ENCODE measurements at places on chromosomes 3 and 15.

- no peak for DNase-seq
Measured at GRCh38 chr3:27391796-27392195, 22.6 kb upstream of the NEK10 start.

DNA sequence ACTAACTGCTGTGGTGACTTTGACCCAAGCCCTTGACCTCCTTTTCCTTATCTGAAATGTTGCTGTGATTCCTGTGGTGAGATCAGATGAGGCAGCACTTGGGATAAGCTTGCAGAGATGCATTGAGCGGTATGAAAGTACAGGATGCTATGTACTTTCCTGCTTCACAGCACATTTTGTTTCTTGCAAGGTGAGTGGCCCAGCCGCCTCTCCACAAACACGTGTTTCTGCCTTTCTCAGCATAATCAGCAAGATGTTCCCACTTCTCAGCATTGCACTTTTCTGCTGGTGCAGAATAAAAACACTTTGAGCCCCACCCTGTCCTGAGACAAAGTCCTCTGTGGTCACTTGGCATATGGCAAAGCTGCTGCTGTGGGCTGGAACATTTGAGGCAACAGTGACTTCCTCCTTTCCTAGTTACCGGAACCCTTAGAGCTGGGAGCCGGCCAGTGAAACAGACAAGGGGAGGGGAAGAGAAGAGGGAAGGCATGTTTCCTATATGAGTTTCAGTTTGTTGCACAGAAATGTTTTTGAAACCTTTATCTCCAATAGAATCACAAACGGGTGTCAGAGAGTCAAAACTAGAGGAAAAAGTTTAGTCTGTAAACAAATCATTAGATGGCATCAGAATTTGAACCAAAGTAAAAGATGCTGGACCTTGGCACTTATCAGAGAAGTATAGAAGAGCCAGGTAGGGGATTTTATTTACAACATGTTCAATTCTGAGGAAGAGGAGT is 5.0 kb downstream of the NUDT16 start:
- DNase-seq: peak; percentile 2

DNA sequence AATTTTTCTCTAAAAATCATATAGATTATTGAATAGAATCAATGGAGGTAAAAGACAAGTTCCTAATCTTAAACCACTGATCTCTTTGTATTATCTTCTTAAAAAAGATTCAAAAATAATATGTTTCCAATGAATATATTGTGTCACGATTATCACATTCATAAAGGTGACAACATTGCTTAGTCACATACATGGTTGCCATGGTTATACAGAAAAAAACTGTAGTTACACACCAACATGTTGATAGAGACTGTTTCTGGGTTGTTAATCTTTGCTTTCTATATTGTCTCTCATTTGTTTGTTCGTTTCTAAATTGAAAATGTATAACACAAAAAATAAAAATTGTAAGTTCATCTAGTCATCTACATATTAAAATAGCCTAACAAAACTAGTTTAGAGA is 376.0 kb upstream of the ALCAM start:
- DNase-seq: no peak

DNA sequence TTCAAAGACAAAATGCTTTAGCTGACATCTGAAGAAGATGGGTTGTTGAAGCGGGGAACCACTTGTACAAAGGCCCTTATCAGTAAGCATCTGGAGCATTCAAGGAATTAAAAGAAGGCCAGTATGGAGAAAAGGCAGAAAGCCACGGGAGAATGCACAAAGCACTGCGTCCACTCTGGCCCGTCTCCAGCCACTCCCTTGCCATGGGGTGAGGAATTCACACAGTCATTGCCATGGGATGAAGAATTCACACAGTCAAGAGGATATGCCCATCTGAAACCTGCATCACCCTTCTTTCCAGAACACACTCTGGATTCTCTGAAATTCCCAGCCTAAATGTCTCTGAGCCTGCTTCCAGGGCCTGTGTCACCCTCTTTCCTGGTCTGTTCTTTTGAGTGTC is 26.7 kb upstream of the STAG1 start:
- DNase-seq: no peak

- no peak for DNase-seq
Measured at GRCh38 chr3:177410730-177411129, 213.4 kb upstream of the TBL1XR1 start.

DNA sequence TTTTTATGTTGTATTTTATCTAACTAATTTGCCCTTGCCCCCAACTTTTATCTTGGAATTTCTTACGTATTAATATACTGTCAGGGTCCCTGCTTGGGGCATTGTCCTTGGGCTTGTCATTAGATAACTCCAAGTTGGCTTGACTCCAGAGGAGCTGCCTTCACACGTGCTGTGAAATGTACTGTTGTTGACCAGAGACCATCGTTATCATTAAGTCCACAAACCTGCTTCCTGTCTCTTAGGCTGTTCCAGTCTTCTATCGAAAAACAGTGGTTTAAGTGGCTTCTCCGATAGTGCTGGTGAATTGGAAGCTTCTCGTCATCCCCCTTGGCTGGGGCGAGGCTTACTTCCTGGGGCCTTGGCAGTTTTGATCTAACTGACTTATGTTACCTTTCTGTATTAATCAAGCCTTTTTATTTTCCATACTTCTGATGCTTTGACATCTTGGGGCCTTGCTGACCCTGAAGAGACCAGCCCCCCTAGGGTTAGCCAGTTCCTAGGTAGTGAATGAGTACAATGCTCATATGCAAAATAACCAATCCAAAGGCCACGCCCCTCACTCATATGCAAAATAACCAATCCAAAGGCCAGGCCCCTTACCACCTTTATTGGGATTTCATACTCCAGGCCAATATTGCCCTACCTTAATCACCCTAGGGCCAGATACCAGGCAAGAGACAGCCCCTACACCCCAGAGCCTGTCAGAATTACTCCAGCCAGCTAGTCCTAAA is 164.5 kb downstream of the IGF1R start:
- no peak for DNase-seq

GRCh38 chr15:33182926-33183325 is 11.6 kb downstream of the FMN1 start:
- no peak for DNase-seq

DNA sequence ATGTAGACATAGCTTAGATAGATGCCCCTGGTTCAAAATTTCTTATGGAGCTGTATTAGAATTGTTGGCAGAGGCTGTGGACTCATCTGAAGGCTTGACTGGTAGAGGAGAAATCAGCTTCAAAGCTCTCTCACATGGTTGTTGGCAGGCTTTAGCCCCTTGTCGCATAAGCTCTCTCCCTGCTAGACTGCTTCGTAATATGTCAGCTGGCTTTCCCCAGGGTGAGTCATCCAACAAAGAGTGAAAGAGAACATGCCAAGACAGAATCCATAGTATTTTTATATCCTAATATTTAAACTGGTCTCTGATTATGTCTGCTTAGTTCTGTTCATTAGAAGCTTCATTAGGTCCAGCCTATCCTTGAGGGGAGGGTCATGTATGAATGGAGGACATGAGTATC is 427.4 kb upstream of the NAALADL2 start:
- DNase-seq: no peak

DNA sequence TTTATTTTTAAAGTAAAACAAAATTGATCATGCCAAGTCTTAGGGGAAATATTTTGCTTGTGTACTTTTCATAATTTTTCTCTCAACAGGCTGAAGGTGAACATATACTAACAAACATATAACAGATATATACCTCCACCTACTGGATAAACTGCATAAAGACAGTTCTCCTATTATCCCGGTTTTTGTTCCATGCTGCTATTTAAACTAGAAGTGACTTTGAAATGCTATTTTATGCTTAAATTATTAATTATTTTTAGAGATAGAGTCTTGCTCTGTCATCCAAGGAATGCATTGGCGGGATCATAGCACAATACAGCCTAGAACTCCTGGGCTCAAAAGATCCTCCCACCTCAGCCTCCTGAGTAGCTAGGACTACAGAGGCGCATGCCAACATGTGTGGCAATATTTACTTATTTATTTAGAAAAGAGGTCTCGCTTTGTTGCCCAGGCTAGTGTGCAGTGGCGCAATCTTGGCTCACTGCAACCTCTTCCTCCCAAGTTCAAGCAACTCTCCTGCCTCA is 49.8 kb downstream of the ST3GAL6 start:
- no peak for DNase-seq

- peak; percentile 71 for DNase-seq
Measured at GRCh38 chr3:177478170-177478867, 281.0 kb upstream of the TBL1XR1 start.

GRCh38 chr3:126205717-126206655 is 25.6 kb upstream of the ALDH1L1 start:
- no peak for DNase-seq

GRCh38 chr3:61809879-61810278 is 248.5 kb downstream of the PTPRG start:
- peak; percentile 62 for DNase-seq

DNA sequence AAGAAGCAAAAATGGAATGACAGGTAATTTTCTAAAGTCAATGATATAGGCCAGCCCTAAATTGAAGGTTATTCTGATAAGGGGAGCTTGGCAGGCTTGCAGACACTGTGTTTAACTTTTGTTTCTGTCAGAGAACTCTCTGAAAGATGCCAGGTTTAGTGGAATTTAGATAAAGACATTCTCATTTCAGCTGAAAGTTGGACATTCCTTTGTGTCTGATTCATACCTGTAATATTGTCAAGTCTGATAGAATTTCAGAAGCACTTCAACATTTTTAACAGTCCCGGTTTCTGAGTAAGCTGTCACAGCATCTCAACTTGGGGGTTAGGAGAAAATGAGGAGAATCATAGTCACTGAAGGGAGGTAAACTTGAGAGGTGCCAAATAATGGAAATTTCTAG is 84.0 kb downstream of the DIPK2A start:
- no peak for DNase-seq

Data from right lung (tissue), 10 donors.